ENCODE measurements at places on chromosomes 12 and 14.

DNA sequence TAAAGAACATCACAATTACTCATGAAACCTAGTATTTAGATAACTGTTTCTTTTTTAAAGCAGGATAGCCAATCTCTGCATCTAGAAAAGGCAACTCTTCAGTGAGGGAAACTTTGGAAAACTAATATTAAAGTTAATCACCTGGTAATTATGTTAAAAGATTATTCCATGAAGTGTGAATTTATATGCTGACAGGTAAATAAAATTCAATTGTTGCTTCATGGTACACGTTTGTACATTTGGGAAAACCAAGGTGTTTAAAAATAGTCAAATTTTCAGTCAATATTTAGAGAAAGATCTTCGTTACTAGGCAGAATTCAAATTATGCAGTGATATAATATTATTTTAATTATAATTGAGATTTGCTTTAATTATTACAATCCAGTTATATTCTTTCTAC, 100.1 kb upstream of the LRFN5 start:
- H3K4me3 ChIP-seq = no peak overlapping the region
- no peak overlapping the region for H3K27ac ChIP-seq
- H3K27me3 ChIP-seq = no peaks in the 10 kb centered on the region
- no peaks in the 10 kb centered on the region for H3K36me3 ChIP-seq
- no peak for DNase-seq

DNA sequence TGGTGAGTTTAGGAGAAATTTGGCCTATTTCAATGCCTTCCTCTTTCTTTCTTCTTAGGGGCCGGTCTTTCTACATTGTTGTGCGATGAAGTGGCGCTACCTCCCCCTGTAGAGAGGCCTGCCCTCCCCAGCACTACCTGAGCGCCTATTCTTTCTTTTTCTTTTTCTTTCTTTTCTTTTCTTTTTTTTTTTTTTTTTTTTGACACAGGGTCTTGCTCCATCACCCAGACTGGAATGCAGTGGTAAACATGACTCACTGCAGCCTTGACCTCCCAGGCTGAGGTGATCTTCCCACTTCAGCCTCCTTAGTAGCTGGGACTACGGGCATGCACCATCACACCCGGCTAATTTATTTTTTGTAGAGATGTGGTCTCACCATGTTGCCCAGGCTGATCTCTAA, 136.1 kb upstream of the MAX start:
- peak; percentile 82 for DNase-seq
- no peaks in the 10 kb centered on the region for H3K27me3 ChIP-seq
- H3K36me3 ChIP-seq = no peaks in the 10 kb centered on the region

- no peaks in the 10 kb centered on the region for H3K4me1 ChIP-seq
- no peaks in the 10 kb centered on the region for H3K27me3 ChIP-seq
- no peak for DNase-seq
- H3K36me3 ChIP-seq = no peaks in the 10 kb centered on the region
Observed at GRCh38 chr12:31423405-31423804, 97.5 kb upstream of the SINHCAF start.

DNA sequence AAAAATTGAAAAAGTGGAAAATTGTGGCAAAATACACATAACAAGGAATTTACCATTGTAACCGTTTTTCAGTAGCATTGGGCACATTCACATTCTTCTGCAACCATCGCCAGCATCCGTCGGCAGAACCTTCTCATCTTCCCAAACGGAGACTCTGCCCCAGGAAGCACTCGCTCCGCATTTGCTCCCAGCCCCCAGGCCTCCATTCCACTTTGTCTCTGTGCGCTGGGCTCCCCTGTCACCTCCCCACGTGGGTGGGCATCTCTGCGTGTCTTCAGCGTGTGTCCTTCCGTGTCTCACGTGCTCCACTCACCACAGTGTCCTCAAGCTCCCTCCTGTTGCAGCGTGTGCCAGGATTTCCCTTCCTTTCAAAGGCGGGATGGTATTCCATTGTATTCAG, 9.9 kb downstream of the GPR132 start:
- H3K27me3 ChIP-seq = no peaks in the 10 kb centered on the region
- DNase-seq = no peak
- H3K4me1 ChIP-seq = no peaks in the 10 kb centered on the region
- no peak overlapping the region for H3K4me3 ChIP-seq

DNA sequence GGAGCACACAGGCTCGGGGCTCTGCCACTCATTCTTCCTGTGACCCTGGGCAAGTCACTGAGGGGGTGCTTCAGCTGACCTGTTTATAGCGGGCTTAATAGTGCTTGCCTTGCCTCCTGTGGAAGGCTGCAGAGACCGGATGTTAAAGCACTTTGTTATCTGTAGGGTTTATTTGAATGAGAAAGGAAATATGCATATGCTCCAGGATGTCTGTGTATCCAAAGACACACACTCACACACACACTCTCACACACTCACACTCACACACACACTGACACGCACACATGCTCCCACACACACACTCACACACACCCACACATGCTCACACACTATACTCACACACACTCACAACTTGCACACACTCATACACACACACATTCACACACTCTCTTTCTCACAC, 56.1 kb upstream of the DDX11 start:
- H3K27me3 ChIP-seq = no peaks in the 10 kb centered on the region
- H3K27ac ChIP-seq = no peak overlapping the region
- peaks cover 21% of the 10 kb centered on the region for H3K4me1 ChIP-seq
- H3K4me3 ChIP-seq = no peak overlapping the region
- DNase-seq = no peak
- H3K36me3 ChIP-seq = 0 out of 2 replicates have a peak, but pooled peaks cover 3% of the 10 kb centered on the region

GRCh38 chr14:98018628-98019027, 1221.4 kb downstream of the VRK1 start:
- H3K27ac ChIP-seq = no peak overlapping the region
- DNase-seq = no peak
- no peaks in the 10 kb centered on the region for H3K4me1 ChIP-seq
- H3K36me3 ChIP-seq = no peaks in the 10 kb centered on the region

DNA sequence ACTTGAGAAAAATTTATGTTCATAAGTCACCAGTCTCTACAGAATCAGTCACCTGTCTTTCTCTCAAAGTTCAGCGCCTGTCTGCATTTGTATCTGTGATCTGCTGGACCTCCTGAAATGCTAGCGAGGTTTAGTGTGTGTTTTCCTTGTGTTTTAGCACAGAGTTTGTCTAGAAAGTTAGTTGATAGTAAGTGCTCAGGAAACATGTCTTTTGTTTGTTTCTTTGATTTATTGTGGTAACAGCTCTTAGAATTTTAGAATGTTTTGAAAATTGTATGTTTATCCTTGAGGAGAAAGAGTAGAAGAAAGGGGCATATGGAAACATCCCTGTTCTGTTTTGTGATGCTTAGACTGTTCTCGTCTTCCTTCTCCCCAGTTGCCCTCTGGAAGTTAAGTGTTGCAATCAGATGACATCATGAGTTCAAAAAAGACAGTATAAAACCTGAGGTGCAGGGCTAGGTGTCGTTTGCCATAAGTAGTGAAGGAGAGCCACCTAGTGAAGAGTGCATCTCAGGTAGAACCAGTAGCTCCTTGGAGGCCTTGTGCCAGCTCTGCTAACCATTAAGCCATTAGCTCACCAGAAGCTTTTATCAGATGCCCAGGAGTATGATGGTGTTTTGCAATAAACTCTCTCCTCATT, 44.8 kb downstream of the FBXW8 start:
- peak; percentile 86 for DNase-seq
- H3K4me3 ChIP-seq = no peak overlapping the region
- no peaks in the 10 kb centered on the region for H3K36me3 ChIP-seq
- H3K27ac ChIP-seq = no peak overlapping the region
- no peaks in the 10 kb centered on the region for H3K27me3 ChIP-seq

DNA sequence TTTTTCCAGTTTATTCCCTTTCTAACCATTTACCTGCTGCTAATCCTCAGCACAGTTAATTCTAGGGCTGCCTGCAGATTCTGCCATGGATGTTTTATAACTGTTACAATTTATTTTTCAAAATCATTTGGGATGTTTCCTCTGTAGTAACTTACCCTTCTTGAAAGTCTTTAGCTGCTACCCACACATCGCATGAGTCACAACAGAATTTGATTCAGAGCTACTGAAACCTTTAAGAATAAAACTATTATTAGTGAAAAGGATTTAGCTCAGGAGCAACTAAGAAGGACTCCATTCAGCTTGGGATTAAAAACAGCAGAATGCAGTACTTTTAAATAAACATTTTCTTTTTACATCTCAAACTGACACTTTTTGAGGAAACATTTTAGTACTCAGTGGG, 41.7 kb upstream of the RGS6 start:
- H3K27ac ChIP-seq = no peak overlapping the region
- H3K36me3 ChIP-seq = no peaks in the 10 kb centered on the region
- H3K27me3 ChIP-seq = peaks cover 69% of the 10 kb centered on the region
- H3K4me3 ChIP-seq = no peak overlapping the region

- H3K27ac ChIP-seq = no peak overlapping the region
- peaks cover 72% of the 10 kb centered on the region for H3K27me3 ChIP-seq
- DNase-seq = peak; percentile 11
- H3K4me3 ChIP-seq = peak overlapping the region; percentile 40
- H3K36me3 ChIP-seq = no peaks in the 10 kb centered on the region
- peaks cover 14% of the 10 kb centered on the region for H3K4me1 ChIP-seq
Observed at GRCh38 chr12:34340534-34341361, 318.5 kb downstream of the ALG10 start.

DNA sequence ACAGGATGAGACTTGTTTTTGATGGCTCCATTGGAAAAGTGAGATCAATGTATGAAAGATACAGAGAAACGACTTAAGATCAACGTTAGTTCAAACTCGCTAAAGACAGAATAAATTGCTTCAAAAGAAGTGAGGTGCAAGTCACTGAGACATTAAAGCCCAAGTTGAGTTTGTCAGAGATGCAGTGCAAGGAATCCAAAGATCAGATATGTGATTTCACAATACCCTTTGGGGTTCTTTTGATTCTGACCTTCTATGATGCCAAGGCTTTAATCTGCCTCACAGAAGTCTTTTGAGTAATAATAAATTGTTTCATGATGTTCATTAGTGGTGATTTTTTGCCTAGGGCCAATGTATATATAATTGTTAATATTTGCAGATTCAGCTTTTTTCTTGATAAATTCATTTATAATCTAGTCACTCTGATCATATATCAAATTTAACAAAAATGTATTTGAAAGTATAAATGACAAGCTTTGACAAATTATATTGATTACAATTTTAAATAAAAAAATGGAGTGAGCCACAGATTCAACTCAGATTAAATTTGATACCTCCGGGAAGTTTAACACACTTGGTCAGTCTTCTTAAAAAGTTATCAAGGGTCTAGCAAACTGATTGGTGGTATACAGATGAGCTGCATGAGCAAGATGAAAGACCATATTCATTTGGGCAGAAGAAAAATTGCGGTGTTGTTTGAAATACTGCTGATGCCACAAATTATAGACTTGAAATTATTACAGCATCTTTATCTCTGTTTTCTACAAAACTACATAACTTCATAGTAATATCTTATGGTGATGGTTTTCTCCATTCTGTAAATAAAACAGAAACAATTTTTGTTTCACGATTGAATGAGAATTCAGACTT, 144.8 kb upstream of the FAR2 start:
- no peak for DNase-seq
- H3K27me3 ChIP-seq = no peaks in the 10 kb centered on the region
- no peak overlapping the region for H3K27ac ChIP-seq
- no peaks in the 10 kb centered on the region for H3K36me3 ChIP-seq
- no peak overlapping the region for H3K4me3 ChIP-seq

DNA sequence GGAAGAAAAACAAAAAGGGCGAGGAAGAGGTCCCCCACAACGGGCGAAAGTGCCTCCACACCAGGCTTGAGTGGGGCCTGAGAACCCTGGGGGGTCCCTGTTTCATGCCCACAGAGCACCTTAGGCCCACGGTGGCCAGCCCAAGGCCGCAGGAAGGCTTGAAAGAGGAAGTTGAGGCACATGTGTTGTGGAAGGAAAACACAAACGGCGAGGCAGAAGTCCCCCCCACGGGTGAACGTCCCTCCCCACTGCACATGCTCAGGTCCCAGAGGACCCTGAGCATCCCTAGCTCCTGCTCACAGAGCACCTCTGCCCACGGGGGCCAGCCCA, 371.5 kb downstream of the ALG10 start:
- H3K27ac ChIP-seq = no peak overlapping the region
- DNase-seq = no peak
- H3K4me1 ChIP-seq = no peaks in the 10 kb centered on the region
- H3K27me3 ChIP-seq = peaks cover 88% of the 10 kb centered on the region
- H3K4me3 ChIP-seq = no peak overlapping the region

DNA sequence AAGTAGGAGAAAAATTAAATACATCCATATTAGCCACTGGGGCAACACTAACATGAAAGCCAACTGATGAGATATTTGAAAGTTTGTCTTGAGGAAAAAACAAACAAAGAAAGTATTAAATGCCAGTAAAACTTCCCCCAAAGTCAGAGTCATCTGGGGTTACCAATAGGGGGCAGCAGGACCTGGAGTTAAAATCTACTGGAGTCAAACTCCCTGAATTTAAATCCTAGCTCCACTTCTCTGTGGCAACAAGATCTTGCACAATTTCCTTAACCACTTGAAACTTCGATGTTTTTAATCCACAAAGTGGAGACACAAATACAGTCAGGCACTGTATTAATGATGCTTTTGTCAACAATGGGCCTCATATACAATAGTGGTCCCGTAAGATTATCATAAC, 14.4 kb downstream of the PLEKHG7 start:
- DNase-seq = peak; percentile 34
- no peaks in the 10 kb centered on the region for H3K36me3 ChIP-seq
- no peak overlapping the region for H3K4me3 ChIP-seq
- no peak overlapping the region for H3K27ac ChIP-seq
- peaks cover 8% of the 10 kb centered on the region for H3K4me1 ChIP-seq
- H3K27me3 ChIP-seq = no peaks in the 10 kb centered on the region

DNA sequence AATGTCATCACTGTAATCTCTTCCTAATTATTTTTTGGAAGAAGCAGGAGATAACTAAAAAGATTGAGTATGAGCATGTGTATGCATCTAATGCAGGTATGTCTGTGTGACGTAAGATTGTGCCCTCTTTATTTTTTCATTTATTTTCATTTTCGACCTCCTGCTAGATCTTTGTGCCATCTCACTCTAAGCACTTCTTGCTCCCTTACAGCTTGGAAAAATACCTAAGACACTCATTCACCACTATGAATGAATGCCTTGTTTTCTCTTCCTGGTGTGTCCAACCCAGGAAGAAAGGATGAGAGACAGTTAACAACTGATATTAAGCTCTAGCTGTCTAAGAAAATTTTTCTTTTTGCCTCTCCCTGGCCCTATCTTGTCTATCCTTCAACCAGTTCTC, 76.8 kb upstream of the CISTR start:
- H3K36me3 ChIP-seq = no peaks in the 10 kb centered on the region
- no peak overlapping the region for H3K4me3 ChIP-seq
- no peaks in the 10 kb centered on the region for H3K27me3 ChIP-seq
- H3K4me1 ChIP-seq = peaks cover 40% of the 10 kb centered on the region

- no peak overlapping the region for H3K27ac ChIP-seq
- no peaks in the 10 kb centered on the region for H3K27me3 ChIP-seq
- no peaks in the 10 kb centered on the region for H3K4me1 ChIP-seq
- no peaks in the 10 kb centered on the region for H3K36me3 ChIP-seq
Observed at GRCh38 chr12:718756-719102, 33.6 kb upstream of the WNK1 start.

GRCh38 chr12:91098941-91099340, 12.4 kb downstream of the LUM start:
- no peak overlapping the region for H3K27ac ChIP-seq
- no peaks in the 10 kb centered on the region for H3K36me3 ChIP-seq
- no peaks in the 10 kb centered on the region for H3K27me3 ChIP-seq
- peaks cover 25% of the 10 kb centered on the region for H3K4me1 ChIP-seq
- H3K4me3 ChIP-seq = no peak overlapping the region
